ENCODE measurements at places on chromosomes 13 and 19. TPM values are rescaled to one million over a fixed set of nuclear protein-coding genes. Genes with fewer than 3 reads are reported as not detected.
A peak's percentile ranks its signal among the peaks of the same experiment; 100 is the strongest.

Gene ZNF888
- total RNA-seq, result 1.9 TPM

DNA sequence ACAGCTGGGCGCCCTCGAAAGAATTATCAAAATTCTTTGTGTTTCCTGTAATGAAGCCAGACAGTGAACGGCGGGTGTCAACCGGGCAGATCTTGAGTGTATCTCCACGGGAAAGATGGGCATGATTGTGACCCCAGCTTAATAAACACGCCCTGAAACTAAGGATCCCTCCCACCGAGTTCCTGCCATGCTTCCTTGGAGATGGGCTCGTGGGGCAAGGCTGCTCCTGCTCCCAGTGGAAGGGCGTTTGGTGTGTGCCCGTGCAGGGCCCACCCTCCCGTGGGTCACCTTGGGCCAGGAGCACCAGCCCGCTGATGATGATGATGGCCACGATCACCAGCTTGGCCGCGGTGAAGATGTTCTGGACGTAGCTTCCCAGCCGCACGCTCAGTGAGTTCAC, 7.4 kb downstream of the SLC7A9 start:
- no peak for DNase-seq

Gene LILRB4
- total RNA-seq, result not detected

GRCh38 chr13:110517505-110518225, 43.9 kb downstream of the RAB20 start:
- peak; percentile 77 for DNase-seq

Gene FAM124A
- total RNA-seq, result 25.0 TPM

DNA sequence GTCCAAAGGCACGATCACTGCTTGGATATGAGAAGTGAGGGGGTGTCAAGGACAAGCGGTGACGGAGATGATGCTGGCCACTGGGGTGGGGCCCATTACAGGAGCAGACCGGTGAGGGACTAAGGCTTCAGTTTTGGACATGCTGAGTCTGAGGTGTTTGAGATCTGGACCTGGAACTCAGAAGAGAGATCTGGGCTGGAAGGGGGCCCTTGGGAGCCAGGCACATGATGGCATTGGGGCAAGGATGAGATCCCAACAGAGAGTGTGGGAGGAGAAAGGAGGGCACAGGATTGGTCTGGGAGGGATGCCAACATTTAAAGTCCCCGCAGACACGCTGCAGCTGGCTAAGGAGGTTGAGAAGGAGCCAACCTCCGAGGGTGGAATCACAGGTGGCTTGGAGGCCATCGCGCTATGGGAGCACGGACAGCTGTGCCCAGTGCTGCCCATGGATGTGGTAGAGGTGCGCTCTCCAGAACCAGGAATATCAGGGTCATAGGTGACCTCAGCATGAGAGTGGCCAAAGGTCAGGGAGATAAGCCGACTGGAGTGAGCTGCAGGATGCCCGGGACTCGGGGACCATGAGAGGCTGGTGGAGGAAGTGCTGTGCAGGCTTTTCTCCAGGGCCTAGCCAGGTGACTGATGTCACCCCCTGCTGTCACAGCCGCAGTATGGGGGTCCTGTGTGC, 21.8 kb downstream of the DHRS12 start:
- no peak for DNase-seq

- DNase-seq, result peak; percentile 68
Measured at GRCh38 chr13:110391273-110391672, 84.2 kb downstream of the COL4A2 start.

Gene FCAR
- total RNA-seq, result not detected
